ENCODE measurements at places on chromosomes 3 and 15.
A peak's percentile ranks its signal among the peaks of the same experiment; 100 is the strongest.

- DNase-seq = no peak
Observed at GRCh38 chr3:188271226-188271914, 117.4 kb downstream of the LPP start.

DNA sequence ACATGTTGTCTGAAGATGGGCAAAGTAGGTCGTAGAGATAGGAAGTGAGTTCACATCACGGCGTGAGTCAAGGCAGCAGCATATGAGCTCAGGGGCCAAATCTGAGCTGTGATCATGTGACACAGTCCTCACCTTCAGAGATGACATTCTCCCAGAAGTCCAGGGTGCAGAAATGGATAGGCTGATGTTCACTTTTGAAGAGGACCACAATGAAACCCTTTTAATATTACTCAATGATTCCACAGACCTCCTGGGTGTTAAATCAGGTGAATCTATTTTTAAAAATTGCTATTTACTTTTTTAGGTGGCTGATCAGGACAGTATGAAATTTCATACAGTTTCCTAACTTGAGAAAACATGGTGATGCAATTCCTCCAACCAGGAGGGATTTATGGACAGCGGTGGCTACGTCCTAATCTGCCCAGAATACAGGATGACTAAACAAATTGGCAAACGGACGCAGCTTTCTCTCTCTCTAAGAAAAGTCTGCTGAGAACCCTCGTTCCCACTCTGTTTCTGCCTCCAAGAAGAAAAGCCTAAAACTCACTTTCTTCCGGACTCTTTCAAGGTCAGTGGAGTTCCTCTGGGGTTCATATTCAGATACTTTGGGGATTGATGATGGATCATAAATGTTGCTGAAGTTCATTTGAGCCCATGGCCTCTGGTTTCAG, 34.4 kb downstream of the B3GNT5 start:
- no peak for DNase-seq

DNA sequence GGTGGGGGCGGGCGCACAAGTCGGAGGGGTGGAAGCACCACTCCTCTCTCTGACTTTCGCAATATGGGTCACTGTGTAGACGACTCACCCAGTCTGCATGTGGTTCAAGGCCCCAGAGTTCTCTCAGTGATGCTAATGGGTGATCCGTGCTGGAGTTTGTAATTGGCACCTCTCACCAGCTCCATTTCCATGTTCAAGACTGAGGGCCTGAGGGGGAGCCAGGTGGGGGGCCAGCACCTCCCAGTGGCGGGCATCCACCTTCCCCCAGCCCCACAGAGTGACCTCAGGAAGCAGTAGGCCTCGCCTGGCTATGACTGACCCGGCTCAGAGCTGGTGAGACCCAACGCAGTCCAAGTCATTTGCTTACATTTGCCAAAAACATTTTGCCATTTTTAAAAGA, 230.0 kb upstream of the ST8SIA2 start:
- DNase-seq = no peak

DNA sequence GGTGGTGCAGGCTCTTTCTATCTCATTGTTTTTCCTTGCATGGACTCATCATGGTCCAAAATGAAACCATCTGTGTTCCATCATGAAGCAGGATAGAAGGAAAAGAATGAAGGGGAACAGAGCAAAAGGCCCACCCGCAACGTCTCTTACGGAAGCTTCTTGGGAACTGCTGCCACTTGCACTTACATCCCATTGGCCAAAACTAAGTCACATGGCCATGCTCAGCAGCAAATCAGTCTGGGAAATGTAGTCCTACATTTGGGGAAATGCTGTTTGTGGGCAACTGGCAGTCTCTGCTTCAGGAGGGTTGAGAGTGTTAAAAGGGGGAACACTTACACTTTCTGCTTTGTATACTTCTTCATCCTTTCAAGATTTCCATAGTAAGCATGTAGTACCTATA, 191.6 kb downstream of the SV2B start:
- DNase-seq = no peak

GRCh38 chr15:87167706-87168105, 1088.0 kb downstream of the AGBL1 start:
- no peak for DNase-seq

GRCh38 chr3:458653-459310, 262.2 kb downstream of the CHL1 start:
- DNase-seq = no peak

DNA sequence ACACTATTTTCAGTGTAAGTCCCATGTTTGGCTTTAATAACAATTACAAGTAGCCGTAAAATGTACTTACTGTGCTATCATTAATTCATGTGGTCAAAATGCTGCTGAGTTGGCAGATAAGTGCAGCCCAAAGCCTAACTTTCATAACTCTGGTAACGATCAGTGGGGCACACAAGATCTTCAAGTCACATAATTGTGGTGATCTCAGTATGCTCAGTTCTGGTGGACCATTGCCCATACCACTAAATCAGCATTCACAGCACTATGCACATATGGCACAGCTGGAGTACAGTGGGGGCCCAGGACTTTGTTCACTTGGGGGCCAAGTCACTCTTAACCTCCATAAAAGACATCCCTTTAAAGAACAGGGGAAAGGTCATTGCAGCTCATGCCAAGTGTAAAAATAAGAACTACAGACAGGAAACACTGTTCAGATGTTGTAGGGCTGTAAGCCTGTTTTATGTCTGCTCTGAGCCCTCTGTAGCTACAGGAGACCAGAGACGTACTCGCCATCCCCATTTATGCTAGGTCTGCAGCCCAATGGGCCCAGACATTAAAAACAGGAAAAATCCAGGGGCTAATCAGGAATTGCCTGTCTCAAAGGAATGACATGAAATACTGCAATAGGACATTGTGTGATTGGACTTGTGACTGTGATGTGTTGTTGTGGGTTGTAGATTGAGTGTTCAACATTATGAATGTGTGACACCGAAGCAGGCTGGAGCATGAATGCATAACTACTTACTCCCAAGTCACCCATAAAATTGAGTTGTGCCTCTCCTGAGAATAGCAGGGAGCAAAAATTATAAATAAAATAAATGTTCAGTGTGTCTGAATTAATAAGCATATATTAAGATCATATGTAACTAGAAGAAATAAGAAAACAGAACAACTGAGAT, 282.5 kb upstream of the EPHA3 start:
- no peak for DNase-seq

DNA sequence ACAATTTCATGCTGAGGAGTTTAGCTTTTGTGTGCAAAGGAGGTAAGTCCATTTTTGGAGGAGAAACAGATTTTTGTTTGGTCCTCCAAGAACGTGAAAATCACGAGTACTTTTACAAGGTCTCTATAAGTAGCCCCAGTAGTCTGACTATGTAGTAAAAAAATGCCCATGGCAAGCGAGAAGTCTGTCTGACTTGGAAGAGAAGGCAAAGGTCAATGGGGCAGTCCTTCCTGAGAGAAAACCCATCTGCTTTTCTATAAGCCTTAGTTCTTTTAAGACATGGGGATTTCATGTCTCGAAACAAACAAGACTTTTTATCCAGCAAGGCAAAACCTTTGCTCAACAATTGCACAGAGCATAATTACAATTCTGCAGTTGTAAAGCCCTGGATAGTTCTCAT, 183.2 kb downstream of the GAP43 start:
- no peak for DNase-seq

GRCh38 chr3:85821130-85821756, 862.5 kb downstream of the CADM2 start:
- DNase-seq = peak; percentile 3

GRCh38 chr15:97501291-97501690, 459.2 kb upstream of the ARRDC4 start:
- DNase-seq = no peak

DNA sequence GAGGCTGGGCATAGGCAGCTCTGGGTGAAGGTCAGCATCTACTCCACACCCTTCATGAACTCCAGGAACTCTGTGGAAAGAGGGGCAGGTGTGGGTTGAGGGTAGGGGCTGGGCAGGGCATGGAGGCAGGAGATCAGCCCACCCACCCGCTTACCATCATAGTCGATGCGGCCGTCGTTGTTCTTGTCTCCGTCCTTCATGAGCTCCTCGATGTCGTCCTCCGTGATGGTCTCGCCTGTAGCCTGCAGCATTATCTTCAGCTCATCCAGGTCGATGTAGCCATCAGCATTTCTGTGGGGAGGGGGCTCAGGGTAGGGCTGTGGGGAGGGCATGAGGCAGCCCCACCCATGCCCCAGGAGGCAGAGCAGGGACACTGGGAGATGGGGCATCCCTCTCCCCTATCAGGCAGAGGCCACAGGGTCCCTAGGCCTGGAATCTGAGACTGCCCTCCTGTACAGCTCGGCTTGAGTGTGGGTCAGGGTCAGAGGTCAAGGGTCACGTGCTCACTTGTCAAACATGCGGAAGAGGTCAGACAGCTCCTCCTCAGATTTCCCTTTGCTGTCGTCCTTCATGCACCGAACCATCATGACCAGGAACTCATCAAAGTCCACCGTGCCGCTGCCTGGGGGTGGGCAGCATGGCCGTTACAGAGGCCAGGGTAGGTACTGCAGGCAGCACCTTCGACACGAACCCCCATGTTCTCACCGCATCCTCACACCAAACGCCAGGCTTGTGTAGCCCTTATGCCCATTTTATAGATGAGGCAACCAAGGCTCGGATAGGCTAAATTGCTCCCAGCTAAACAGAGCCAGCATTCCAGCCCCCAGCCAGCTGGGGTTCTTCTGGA, 2.4 kb downstream of the TNNC1 start:
- no peak for DNase-seq

DNA sequence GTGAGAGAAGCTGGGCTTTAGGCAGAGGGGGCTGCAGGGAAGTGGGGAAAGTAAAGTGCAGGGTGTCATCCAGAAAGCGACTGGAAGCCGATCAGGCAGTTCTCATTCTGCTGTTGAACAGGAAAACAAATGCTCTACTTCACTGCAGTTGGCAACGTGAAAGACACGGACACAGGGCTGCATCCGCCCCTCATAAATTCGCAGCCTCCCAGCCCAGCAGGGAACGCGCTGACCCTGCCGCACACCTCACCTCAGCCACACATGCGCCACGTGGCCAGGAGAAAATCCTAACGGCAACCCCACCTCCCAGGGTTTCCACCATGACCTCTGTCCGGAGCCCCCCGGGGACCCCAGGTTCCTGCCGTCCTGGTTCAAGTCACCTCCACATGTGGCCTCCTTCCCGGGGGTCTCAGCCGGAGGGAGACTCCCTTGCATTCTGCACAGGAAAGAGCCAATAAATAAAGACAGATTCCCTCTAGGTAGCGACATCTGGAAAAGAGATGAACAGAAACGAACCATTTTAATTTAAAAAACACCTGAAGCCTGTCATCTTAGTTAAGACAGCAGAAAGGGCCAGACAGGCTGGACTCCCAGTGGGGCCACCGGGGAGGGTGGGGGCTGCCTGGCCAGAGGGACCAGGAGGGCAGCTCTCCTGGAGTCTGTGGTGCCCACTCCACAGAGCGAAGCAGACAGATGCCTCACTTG, 118.7 kb downstream of the TMEM266 start:
- DNase-seq = no peak

GRCh38 chr15:26518885-26519284, 254.0 kb downstream of the GABRB3 start:
- DNase-seq = no peak

DNA sequence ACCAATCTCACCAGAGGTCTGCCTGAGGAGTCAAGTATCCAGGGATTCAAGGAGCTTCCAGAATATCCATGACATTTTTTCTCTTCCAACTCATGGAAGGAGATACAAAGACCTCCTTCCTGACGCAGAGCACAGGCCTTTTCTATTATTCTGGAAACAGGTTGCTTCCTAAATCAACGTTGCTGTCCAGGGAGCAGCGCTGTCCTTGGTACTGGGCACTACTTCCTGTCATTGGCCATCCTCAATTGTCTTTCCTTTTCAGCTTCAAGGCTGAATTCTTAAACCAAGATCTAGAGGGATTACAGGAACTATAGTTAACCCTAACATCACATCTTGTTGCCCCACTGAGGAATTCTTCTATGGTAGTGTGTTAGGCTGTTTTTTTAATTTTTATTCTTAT, 50.4 kb upstream of the TBC1D21 start:
- no peak for DNase-seq

DNA sequence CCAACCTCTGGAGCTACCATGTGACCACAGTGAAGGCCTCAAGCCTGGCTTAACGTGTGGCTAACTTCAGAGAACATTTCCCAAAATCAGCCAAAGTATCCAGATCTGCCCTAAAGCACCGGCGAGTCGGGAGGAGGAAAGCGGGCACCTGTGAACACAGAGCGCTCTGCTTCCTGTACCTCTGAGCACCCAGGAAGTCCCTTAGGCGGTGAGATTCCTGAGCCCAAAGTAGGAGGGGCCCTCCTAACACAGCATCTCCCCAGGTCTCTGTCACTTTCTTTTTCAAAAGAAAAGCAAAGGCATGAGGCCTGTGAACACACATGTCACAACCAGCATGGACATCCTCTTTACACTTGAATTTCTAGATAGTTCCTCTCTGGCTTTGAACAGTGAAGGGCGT, 944 bp upstream of the EIF4E3 start:
- DNase-seq = no peak

DNA sequence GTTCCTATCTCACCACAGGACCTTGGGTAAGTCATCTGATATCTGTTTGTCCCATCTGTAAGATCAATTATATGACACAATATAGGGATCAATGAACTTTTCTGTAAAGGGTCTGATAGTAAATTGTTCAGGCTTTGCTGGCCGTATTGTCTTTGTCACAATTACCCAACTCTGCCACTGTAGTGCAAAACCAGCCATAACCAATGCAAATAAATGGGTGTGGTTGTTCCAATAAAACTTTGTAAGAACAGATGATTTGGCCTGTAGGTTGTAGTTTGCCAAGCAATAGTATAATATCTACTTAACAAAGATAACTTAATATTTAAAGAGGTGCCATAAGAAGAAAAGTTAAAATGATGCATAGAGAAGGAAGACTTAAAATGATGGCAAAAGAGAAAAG, 210.8 kb downstream of the VPS13C start:
- no peak for DNase-seq

GRCh38 chr15:90860942-90861675, 7.3 kb upstream of the FURIN start:
- peak; percentile 77 for DNase-seq

Data from HuH-7.5 (cell line).